ENCODE measurements at places on chromosomes 4 and X.

DNA sequence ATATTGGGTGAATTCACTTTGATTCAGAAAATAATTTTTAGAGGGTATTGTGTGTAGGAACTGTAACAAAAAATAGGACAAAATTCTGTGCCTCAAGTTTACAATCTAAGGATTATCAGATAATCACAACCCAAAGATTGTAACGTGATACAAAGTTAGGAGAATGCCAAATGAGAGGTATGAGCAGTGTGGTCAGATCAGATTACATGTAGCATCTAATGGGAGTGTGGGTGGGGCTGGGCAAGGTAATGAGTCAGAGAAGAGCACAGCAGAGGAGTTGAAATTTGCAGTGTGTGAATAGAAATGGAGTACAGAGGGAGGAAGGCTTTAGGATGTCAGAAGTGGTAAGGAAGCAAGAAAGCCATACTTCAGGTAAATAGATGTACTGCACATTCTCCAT is 103.4 kb upstream of the TEX13A start:
- H3K4me1 ChIP-seq: no peaks in the 10 kb centered on the region
- DNase-seq: no peak
- H3K27ac ChIP-seq: no peak overlapping the region
- no peaks in the 10 kb centered on the region for H3K36me3 ChIP-seq

DNA sequence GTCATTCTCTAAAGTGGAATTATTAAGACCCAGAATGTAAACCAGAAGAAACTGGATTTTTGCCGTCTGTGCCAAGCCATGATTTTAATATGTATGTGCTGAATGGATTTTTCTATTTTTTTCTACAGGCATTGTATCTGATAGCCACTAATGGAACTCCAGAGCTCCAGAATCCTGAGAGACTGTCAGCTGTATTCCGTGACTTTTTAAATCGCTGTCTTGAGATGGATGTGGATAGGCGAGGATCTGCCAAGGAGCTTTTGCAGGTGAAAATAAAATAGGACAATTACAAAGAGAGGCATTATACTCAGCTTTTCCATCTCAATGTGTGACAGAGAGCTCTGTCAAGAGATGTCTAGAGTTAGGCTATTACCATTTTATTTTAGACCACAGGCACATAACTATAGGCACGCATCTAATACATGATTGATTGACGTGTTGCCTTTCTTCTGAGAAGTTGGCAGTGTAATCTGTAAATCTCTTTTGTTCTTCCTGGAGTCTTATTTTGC is 53.9 kb downstream of the CAPN6 start:
- H3K36me3 ChIP-seq: no peaks in the 10 kb centered on the region
- no peak overlapping the region for H3K4me3 ChIP-seq
- H3K27ac ChIP-seq: no peak overlapping the region
- no peaks in the 10 kb centered on the region for H3K27me3 ChIP-seq
- H3K4me1 ChIP-seq: no peaks in the 10 kb centered on the region

DNA sequence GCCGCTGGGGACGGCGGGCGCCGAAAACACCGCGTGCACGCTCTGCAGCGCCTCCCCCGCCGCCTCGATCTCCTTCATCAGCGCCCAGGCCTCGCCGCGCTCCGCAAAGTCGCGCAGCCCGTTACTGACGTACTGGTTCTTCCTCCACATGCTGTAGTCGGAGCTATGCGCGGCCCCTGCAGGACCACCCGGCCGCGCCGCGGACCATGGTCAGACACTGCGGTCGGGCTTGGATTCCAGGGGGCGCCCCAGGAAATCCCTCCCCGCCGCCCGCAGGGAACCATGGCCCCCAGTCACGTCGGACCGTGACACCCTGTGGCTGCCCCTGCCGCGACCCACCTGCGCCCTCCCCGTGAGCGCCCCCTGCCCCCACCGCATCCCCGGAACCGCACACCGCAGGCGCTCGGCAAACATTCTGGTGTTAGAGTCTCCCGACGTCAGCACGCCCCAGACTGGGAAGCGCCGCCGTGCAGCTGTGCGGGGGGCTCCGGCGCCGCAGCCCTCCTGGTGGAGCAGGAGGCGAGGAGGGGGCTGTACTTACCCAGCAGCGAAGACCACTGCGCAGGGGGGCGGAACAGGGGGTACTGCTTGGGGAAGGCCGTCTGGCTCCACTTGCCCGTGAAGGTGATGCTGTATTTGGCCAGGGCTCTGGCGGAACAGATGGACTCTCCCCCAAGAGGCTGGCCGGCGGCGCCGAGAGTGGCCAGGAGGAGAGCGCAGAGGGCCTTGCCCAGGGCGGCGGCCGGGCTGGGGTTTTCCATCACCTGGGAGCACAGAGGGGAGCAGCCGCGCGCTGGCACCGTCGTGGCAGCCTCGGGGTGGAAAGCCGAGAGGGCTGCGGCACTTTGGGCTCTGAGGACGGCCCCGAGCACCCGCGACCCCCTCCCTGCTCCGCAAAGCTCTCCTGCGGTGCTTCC is 814 bp downstream of the SPON2 start:
- no peak for DNase-seq
- peaks cover 3% of the 10 kb centered on the region for H3K4me1 ChIP-seq

- no peaks in the 10 kb centered on the region for H3K36me3 ChIP-seq
- peaks cover 18% of the 10 kb centered on the region for H3K4me1 ChIP-seq
- H3K4me3 ChIP-seq: no peak overlapping the region
- no peak for DNase-seq
- H3K27ac ChIP-seq: no peak overlapping the region
Measured at GRCh38 chr4:40331101-40331745, 3.9 kb upstream of the CHRNA9 start.

- H3K27me3 ChIP-seq: no peaks in the 10 kb centered on the region
- no peak for DNase-seq
- H3K36me3 ChIP-seq: no peaks in the 10 kb centered on the region
- H3K27ac ChIP-seq: no peak overlapping the region
Measured at GRCh38 chr4:115424852-115425251, 311.4 kb upstream of the NDST4 start.

- no peak overlapping the region for H3K4me3 ChIP-seq
- no peaks in the 10 kb centered on the region for H3K27me3 ChIP-seq
- no peaks in the 10 kb centered on the region for H3K36me3 ChIP-seq
- DNase-seq: no peak
Measured at GRCh38 chr4:153997516-153997915, 208.6 kb upstream of the SFRP2 start.

DNA sequence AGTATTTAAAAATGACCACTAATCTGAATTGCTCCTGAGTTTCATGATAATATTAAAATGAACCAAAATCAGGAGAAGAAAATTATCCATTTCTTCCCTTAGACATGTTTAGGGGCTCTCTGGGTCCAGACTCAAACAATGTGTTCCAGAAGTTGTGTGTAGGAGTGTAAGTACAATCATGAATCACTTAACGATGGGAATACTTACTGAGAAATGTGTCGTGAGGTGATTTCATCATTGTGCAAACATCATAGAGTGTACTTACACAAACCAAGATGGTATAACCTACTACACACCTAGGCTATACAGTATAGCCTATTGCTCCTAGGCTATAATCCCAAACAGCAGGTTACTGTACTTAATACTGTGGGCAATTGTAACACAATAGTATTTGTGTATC is 74.8 kb downstream of the STPG2 start:
- no peak overlapping the region for H3K27ac ChIP-seq
- H3K4me1 ChIP-seq: no peaks in the 10 kb centered on the region
- no peak overlapping the region for H3K4me3 ChIP-seq
- no peak for DNase-seq
